CD4-positive, alpha-beta T cell treated with Interleukin-2 at 100 ng/mL for 4 hours (primary cell): ENCODE measurements at places on chromosomes 6 and 20.

DNA sequence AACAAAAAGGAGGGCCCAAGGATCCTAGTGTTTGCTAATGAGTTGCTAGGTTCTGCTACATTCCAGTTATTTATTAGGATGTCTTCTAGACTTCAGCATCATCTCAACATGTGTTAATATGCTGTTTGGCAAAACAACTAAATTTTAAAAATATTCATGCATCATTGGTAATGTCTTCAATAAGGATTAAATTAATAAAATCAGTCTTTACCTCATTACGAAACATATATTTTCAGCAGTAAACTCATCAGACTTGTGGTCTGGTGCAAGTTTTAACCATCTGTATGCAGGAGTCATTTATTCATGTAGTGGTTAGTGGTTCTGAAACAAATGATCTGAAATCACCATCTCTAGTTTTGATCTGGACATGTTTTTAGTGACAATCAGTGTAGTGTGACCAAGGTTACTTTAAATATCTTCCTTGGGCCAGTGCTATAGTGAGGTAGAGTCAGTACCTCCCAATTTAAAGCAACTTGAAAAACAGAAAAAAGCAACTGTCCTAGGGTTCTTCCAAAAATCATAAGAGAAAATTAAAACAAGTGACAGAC is 85.0 kb upstream of the KCNK16 start:
- no peak for DNase-seq

DNA sequence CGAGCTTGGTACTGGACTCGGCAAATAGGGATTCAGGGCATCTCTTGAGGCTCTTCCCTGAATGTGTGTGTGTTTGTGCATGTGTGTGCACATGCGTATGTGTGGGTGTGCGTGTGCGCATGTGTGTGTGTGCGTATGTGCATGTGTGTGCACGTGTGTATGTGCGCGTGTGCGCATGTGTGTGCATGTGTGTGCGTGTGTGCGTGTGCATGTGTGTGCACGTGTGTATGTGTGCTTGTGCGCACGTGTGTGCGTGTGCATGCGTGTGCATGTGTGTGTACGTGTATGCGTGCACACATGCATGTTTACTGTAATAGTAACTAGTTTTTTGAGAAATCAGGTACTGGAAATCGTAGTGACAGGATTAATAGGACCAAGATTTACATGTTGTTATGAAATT is 117.7 kb downstream of the SMOC2 start:
- no peak for DNase-seq

DNA sequence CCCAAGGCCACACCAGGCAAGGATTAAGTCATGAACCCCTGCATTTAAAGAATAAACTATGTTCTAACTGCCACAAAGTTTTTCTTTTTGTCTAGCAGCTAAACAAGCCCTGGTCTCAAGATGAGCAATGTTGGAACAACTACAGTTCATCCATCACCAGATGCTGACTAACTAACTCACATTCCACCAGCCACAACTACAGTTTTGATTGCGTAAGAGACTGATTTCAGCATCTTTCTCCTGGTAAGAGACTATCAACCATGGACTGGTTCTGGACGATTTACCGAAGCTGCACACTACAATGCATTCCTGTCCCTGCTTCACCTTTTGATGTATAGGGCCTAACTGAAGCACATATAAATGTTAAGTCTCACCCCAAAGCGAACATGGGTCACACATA is 43.0 kb downstream of the F13A1 start:
- DNase-seq = no peak

DNA sequence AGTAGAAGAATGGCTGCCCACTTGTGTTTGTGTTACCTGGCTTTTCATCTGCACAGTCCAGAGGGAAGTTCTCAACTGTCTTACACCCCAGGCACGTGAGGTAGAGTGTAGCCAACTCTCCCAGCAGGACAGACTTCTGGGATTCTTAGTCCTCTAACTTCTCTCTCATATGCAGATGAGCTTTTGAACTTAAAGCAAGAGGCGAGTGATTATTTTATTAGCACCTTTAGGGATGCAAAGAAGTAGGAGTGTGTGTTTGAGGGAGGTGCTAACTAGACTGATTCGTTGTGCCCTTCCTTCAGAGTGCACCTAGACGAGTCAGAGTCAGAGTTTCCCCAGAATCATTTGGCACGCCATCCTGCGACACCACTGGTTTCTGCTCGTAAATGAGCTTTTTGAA is 10.8 kb downstream of the CDYL start:
- DNase-seq = no peak
